ENCODE measurements at places on chromosomes 11 and 22.

DNA sequence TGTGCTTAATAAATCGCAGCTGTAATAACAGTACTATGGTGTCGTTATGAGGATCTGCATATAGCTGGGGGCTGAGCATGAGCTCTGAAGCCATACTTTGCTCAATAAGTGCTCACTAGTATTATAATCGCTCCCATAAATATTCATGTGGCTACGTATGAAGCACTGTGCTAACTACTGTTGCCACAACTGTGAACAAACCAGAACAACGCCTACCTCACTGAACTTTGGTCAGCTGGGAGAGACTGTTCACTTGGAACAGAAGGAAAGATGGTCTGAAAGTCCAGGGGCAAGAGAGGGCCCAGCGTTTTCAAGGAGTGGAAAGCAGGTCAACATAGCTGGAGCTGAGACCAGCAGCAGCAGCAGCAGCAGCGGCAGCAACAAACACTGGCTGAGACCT, 141.6 kb downstream of the EFCAB6 start:
- no peak for DNase-seq

- DNase-seq: no peak
Observed at GRCh38 chr11:7665473-7666291, 7.6 kb downstream of the CYB5R2 start.

- no peak for DNase-seq
Observed at GRCh38 chr11:14065141-14065540, 102.6 kb downstream of the SPON1 start.

- DNase-seq: no peak
Observed at GRCh38 chr11:66901964-66902390, 45.1 kb downstream of the LRFN4 start.

DNA sequence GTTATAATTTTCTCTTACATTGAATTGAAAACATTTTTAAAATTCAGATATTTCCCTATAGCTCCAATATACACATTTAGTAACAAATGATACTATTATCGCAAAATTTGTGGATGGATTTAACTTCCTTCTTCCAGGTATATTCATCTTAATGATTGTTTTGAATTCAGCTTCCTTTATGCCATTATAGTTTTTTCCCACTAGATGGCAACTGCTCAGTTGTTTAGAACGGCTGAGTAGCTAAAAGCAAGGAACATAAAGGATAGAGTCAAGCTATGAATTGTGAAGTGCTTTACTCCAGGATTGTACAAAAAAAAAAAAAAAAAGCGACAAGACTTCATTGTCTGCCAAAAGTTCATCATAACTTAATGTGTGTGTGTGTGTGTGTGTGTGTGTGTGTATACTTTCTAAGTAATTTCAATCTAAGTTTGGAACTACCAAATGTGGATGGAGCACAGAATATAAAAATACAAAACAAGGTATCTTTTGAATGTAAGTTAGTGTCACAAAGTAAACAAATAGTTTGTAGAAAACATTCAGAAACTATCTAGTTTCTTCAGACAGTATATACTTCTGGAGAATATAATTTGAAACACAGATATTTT, 846.4 kb downstream of the DLG2 start:
- no peak for DNase-seq

DNA sequence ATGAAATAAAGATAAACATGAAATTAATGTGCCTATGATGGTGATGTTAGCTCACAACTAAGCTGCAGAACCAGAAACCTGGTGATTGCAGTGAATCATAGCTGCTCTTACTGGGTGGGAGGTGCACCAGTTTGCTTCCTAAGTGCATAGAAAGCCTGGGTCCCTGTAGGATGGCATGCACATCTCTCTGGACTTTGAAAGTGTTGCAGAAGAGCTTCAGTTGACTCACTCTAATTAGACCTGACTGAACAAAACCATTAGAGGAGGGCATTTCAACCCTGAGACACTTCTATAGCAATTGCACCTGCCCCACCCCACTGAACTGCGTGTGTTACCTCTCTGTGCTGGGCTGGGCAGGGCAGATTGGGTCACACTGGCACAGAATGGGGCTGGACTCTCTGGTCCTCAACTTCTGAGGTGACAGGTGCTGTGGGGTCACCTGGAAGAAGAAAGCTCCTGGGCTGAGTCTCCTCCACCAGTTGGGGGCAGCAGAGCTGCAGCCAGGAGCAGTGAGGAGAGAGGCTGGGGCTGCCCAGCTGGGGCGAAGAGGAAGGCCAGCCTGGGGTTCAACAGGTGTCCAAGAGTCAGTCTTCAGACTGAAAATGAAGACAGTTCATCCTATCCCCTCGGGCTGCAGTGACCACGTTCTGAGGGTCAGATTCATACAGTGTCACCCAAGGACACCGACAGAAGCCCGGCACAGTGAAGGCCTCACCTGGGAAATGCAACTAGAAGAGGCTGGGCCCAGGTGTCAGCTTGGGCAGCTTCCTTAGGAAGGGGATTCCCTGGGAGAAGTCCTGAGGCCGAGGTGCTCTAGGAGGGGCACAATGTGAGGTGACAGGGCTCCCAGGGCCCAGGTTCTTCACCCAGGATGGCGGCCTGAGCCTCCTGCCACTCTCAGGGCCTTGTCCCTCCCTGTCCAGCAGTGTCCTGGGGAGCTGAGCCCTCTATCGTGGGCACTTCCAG, 58.1 kb downstream of the GGTLC2 start:
- DNase-seq: no peak

DNA sequence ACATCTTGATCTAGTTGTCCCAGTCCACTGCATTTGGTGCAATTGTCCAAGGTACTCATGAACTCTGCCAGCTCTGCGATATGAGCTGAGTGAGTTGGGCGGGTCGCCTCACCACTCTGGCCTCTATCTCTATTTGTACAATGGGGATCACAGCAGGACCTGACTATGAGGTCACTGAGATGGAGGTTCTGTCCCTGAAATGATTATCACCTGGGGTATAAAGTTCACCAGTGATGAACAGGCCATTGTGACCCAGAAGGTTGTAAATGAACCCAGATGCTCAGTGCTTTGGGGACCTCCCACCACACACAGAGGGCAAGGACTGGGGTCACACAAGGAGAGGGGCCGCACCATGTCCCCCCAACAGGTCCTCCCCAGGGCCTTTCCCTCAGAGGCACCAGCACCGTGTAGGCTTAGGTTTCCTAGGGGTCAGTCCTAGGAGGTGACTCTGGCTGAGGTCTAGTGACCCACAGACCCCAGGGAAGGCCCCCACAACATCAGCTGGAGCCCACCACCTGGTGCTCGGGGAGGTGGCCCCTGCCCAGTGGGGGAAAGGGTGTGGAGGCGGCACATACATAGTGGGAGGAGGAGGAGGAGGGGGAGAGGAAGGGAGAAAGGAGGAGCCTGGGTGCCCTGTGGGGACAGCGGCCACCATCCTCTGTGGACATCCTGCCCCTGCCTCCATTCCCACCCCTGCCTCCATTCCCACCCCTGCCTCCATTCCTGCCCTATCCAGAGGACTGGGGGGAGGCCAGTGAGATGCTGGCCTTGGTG, 25.0 kb upstream of the IGLL1 start:
- DNase-seq: no peak

- DNase-seq: no peak
Observed at GRCh38 chr11:70384566-70385152, 13.7 kb upstream of the CTTN start.

DNA sequence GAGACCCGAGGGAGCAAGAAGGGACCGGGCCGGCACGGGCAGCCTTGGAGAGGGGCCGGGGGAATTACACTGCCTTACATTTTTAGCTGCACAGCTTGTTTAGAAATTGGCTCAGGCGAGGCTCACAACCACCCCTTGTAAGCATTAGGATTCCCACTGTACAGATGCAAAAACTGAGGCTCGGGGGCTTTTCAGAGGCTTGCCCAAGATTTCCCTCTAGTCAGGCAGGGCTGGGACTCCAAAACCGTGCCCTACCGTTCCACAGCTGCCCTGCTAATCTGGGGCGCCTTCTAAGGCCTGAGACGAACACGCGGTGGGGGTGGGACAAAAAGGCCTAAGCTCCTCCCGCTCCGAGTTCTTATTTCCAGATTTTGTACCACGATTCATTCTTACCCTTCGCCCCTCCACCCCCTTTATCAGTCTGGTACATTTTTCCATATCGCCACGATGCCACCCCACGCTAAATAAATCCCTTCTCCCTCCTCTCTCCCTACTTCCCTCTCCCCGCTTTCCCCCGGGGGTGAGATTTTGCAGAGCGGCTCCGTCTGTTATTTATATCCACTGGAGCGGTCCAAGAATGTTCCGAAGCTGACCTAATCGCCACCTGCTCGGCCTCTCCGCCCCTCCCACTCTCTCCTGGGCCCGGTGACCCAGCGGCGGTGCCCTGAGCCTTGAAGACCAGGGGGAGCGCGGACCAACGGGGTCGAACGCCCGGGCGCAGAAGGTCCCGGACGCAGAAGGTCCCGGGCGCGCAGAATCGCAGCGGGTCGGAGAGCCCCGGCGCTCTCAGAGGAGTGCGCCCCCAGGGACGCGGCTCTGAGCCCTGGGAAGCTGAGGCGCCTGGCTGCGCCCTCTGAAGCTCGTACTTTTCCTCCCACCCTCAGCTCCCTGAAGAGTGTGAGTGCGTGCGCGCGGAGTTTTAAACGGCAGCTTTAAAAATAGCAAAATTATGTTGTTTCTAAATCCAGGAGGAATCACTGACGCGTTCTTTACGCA, 764 bp upstream of the PACSIN3 start:
- DNase-seq: peak; percentile 77

DNA sequence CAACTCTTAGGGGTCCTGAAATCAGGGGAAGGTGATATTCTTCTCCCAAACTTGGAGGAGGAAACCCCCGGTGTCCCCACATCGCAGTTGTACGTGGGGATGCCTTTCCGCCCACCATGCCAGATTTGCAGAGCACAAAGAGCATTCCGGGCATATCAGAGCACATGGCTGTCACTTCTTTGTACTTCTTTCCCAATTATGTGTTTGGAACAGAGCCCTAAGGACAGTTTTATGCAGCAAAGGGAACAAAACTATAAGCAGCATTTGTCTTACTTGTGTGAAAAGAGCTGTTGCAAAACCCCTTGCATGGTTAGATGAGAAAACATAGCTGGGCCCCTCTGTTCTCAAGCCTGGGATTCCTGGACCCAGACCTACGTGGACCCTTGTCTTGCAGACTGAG, 41.2 kb downstream of the NTM start:
- DNase-seq: no peak

DNA sequence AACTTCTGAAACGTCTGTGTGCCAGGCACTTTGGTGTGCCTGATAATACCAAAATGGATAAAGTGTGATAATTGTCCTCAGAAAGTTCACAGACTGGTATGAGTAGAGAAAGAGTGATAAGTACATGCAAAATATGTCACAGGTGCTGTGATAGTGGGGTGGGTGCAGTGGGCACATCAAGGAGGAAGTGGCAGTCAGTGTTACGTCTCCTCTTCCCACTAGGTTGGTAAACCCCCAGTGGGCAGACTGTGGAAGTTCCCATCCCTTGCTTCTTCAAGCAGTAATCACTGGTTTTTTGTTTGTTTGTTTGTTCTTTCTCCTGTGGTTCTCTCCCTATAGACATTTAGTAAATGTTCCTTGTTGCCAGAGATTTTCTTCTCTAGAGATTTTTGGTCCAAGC, 5.4 kb downstream of the RNF121 start:
- DNase-seq: no peak

DNA sequence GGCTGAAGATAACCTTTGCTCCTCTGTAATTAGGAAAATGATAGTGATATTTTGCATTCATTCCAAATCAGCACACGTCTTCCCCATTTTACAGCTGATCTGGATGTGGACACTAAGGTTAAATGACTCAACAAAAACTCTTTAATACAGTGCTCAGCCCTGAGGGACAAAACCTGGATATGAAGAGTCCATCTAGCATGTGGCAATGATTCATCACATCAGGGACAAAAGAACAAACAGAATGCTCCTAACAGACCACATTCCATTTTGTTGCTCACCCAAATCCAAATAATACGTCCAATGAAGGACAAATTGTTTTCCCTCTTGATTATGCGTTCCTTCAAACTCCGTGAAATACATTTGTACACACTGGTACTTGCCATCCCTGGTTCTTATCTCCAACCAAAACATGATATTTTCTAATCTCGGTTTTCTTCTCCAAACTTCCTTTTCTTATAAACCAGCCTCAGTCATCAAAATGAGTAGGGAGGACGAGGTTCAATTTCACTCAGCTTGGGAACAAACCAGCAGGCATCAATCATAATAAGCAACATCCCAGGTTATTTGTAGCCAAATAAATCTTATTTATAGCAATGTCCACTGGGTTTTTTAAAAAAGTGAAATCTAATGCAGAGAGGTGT, 53.7 kb upstream of the MTMR2 start:
- DNase-seq: no peak

DNA sequence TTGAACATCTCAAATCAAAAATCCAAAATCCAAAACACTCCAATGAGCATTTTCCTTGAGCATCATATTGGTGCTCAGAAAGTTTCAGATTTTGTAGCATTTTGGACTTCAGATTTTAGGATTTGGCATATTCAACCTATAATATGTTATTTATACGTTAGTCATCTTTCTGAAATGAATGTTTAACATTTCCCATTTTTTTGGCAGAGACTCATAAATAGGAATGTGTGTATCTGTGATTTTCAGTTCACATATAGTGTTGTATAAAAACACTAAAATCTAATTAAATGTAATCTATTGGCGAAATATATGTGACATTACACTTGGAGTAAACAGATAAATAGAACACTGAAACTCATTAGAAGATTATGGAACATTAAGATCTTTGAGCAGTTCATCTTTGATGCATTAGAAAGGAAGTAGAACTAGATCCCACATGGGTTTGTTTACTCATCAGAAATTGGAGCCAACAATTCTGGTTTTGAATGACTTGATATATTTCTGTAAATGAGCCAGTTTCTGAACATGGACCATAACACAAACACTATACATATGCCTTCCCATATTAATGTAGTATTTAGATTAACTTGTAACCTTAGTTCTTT, 153.1 kb downstream of the UVRAG start:
- no peak for DNase-seq

- DNase-seq: no peak
Observed at GRCh38 chr11:35293035-35293434, 126.3 kb downstream of the SLC1A2 start.

DNA sequence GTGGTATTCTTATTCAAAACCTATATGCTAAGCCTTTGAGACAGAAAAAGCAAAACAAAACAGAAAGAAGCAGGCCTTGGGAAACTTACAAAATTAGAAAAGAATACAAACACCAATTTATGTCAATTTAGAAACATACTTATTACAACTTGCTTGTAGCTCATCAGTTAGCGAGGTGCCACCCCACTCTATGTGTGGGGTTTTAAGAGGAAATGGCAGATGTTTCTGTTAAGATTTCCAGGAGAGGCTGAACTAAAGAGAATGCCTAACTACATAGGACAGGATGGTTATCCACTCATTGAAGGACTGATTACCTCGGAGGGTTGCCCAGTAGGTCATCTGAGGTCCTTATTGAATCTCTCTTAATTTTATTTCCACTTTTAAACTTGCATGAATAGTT, 302.0 kb downstream of the ETS1 start:
- no peak for DNase-seq

GRCh38 chr11:57792060-57792541, 30.5 kb downstream of the CTNND1 start:
- DNase-seq: no peak

Data from H1 (cell line).